HCT116 (cell line): ENCODE measurements at places on chromosomes 5 and 9.
A peak's percentile ranks its signal among the peaks of the same experiment; 100 is the strongest.

DNA sequence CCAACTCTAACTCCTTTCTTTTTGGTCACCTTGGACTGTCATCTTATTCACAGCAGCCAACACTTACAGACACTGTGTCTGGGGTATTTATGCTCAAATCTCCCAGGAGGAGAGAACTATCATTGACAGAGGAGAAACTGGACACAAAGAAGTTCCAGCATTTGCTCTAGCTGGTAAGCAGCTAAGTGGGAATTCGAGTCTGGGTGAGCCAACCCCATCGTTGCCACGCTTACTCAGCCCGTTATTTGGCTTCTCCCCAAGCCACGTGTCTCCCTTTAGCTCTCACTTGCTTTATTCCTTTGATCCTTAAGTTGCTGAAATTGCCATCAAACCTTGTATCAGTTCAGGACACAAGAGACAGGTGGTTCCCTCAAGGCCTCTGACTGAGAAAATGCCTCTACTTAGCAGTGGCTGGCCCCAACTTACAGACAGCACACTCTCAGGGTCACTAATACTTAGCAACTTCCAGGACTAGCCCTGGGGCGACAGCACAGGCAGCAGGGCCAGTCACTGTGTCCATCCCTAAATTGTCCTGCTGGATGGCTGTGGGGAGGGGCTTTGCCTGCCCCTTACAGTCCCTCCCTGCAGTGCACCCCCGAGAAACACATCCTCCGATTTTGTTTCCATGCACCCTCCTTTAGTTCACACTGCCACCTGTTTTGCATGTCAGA, 1.4 kb downstream of the SLC36A2 start:
- no peaks in the 10 kb centered on the region for H3K36me3 ChIP-seq
- no peak overlapping the region for H3K4me3 ChIP-seq
- peaks cover 75% of the 10 kb centered on the region for H3K27me3 ChIP-seq

DNA sequence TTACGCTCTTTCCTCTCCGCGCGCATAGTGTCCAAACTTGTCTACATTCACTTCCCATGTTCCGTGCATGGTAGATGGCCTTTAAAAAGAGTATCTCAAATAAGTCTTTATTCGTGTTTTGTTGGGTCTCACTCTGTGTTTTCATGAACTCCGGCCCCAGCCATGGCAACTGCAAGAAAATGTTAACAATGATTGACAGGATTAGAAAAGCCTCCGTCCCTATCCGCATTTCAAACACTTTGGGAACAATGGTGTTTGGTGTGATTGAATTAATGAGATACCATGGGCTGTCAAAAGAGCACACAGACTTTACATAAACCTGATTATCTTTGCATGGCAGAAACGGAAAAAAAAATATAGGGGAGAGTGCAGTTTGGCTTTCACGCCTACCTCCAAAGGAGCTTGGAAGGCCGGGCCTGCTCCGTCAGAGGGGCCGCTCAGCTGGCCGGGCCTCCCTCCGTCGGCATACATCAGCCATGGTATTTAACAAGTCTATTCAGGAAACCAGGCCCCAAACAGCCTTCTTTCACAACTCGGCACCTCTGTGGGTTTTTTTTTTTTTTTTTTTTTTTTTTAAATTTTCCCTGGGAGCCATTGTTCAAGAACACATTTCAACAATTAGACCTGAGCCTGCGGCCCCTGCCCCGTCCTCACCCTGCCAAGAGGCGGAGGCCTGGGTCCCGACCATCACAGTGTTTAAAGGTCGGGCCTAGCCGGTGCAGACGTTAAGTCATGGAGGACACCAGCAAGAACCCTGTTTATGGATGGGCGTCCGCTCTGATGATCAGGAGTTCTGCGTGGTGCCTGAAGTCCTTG, 323.8 kb upstream of the IRX4 start:
- no peaks in the 10 kb centered on the region for H3K36me3 ChIP-seq
- no peaks in the 10 kb centered on the region for H3K4me1 ChIP-seq
- DNase-seq = no peak
- H3K27ac ChIP-seq = no peak overlapping the region
- H3K27me3 ChIP-seq = peaks cover 4% of the 10 kb centered on the region

- DNase-seq = no peak
- H3K27ac ChIP-seq = no peak overlapping the region
- H3K4me3 ChIP-seq = no peak overlapping the region
- H3K36me3 ChIP-seq = no peaks in the 10 kb centered on the region
Observed at GRCh38 chr9:72864327-72864726, 88.5 kb downstream of the ALDH1A1 start.

GRCh38 chr5:82720213-82721086, 356.7 kb downstream of the TMEM167A start:
- H3K36me3 ChIP-seq = no peaks in the 10 kb centered on the region
- DNase-seq = no peak
- H3K4me1 ChIP-seq = no peaks in the 10 kb centered on the region
- H3K4me3 ChIP-seq = no peak overlapping the region

- H3K36me3 ChIP-seq = peaks cover 38% of the 10 kb centered on the region
- no peak for DNase-seq
- no peak overlapping the region for H3K27ac ChIP-seq
- H3K4me1 ChIP-seq = no peaks in the 10 kb centered on the region
- H3K4me3 ChIP-seq = no peak overlapping the region
- no peaks in the 10 kb centered on the region for H3K27me3 ChIP-seq
Observed at GRCh38 chr5:148414833-148415232, 31.1 kb downstream of the FBXO38 start.

DNA sequence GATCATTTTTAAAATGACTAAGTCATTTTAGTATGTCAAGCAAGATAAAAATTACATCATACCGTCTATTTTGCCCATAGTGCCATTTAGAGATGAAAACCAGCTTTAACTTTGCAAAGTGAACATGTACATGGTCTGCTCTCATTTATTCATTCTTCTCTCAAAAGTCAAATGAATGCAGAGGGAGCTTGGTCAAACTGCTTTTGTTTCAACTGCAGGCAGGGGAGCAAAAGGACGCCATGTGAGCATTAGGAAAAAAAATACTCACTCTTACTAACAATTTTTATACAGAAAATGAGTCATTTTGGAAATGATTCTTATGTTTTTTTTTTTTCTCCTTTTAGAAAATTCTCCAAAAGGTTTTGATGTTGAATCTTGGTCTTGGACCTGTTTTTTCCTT, 15.7 kb downstream of the SCGB3A1 start:
- no peaks in the 10 kb centered on the region for H3K27me3 ChIP-seq
- no peak overlapping the region for H3K4me3 ChIP-seq
- no peak overlapping the region for H3K27ac ChIP-seq
- no peaks in the 10 kb centered on the region for H3K4me1 ChIP-seq
- H3K36me3 ChIP-seq = peaks cover 14% of the 10 kb centered on the region; the same call in 1 of the 2 replicates

DNA sequence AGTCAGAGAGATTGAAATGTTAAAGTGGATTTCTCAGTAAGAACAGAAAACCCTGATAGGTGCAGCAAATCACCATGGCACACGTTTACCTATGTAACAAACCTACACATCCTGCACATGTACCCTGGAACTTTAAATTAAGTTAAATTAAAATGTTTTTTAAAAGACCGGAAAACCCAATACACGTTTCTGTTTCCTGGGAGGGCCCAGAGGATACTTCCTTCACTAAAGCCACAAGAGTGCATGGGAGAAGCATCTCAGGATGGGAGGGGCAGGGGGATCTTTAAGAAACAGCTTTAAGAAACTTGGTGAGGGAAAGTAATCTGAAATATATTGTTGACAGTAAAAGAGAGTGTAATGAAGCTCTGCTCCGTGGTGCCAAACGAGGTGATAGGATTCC, 164.7 kb upstream of the PTGER4 start:
- no peak overlapping the region for H3K4me3 ChIP-seq
- H3K27ac ChIP-seq = no peak overlapping the region
- H3K4me1 ChIP-seq = 0 out of 2 replicates have a peak, but pooled peaks cover 3% of the 10 kb centered on the region
- no peaks in the 10 kb centered on the region for H3K27me3 ChIP-seq
- DNase-seq = no peak

DNA sequence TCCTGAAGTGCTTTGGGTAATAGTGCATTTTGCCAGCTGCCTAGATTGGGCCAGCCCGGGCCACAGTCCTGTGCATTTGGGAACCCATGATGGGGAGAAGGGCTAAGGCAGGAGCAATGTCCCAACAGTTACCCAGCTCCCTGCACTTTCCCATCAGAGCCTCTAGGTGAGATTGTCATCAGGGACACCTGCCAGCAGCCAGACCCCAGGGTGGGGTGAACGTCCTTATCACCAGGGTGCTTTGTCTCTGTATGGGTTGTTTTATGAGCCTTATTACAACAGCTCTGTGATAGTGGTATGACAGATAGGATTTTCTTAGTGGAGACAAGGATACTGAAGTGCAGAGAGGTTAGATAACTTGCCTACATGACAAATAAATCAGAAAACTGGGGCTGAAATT, 365.7 kb downstream of the OSTF1 start:
- no peak for DNase-seq
- H3K27ac ChIP-seq = no peak overlapping the region
- no peak overlapping the region for H3K4me3 ChIP-seq

DNA sequence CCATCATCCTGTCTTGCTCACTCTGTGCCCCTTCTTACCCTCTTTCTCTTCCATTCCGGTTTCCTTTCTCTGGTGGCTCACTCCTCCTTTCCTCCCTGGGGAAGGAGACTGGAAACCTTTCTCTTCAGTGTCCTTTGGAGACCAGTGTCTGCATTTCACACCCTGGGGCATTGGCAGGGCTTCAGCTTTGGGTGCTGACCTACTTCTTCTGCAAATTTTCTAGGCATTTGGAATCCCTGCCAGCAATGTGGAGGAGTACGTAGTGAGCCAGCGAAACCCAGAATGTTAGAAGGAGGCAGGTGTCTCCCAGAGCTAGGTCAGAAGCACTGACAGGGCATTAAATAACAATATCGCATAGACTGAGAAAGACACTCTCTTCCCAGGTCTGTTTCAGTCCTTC, 122.2 kb downstream of the SLC28A3 start:
- H3K27me3 ChIP-seq = no peaks in the 10 kb centered on the region
- no peak overlapping the region for H3K27ac ChIP-seq
- H3K4me1 ChIP-seq = no peaks in the 10 kb centered on the region
- no peaks in the 10 kb centered on the region for H3K36me3 ChIP-seq
- no peak for DNase-seq

- no peak overlapping the region for H3K4me3 ChIP-seq
- no peak for DNase-seq
- no peaks in the 10 kb centered on the region for H3K27me3 ChIP-seq
- no peak overlapping the region for H3K27ac ChIP-seq
- no peaks in the 10 kb centered on the region for H3K36me3 ChIP-seq
Observed at GRCh38 chr9:35028341-35028740, 38.8 kb downstream of the DNAJB5 start.

DNA sequence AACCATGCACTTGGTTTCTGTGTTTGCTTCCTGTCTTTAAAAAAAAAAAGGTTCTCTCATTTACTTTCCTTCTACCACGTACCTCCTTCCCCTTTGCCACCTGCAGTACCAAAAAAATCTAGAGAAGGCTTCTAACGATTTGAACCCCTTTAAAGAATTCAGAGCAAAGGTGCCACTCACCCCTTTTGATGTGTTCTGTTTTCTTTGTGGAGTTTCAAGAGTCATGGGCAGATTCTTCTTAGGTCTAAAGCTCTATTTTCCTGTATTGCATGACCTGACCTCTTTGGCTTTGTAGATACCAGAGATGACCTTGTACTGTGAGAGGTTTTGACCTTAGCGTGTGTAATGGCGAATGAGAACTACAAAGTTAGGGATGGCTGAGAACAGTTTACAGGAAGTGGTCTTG, 29.0 kb downstream of the TXNDC8 start:
- H3K36me3 ChIP-seq = no peaks in the 10 kb centered on the region
- no peaks in the 10 kb centered on the region for H3K27me3 ChIP-seq
- no peaks in the 10 kb centered on the region for H3K4me1 ChIP-seq
- no peak overlapping the region for H3K4me3 ChIP-seq

GRCh38 chr5:3886524-3887451, 291.2 kb downstream of the IRX1 start:
- no peak overlapping the region for H3K4me3 ChIP-seq
- no peaks in the 10 kb centered on the region for H3K27me3 ChIP-seq
- no peak for DNase-seq
- no peaks in the 10 kb centered on the region for H3K36me3 ChIP-seq

DNA sequence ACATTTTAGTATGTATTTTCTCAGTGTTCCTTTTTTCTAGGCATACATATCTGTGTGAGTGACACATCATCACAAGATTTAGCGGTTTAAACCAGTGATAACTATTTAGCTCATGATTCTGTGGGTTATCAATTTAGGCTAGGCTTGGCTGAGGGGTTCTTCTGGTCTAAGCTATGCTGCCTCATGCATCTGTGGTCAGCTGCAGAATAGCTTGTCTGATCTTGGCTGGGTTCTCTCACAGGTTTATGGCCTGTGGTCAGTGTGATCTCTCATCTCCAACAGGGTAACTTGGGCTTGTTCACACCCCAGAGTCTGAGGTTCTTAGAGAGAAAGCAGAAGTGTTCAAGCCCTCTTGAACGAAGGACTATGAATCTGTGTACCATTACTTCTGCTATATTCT, 363.3 kb downstream of the KDM4C start:
- no peak overlapping the region for H3K4me3 ChIP-seq
- no peaks in the 10 kb centered on the region for H3K27me3 ChIP-seq
- no peaks in the 10 kb centered on the region for H3K4me1 ChIP-seq
- H3K27ac ChIP-seq = no peak overlapping the region

GRCh38 chr5:53434541-53434940, 45.9 kb upstream of the FST start:
- no peaks in the 10 kb centered on the region for H3K27me3 ChIP-seq
- no peak overlapping the region for H3K27ac ChIP-seq
- DNase-seq = no peak
- no peaks in the 10 kb centered on the region for H3K36me3 ChIP-seq
- no peak overlapping the region for H3K4me3 ChIP-seq
- H3K4me1 ChIP-seq = no peaks in the 10 kb centered on the region

GRCh38 chr5:102866237-102866600, 111.1 kb downstream of the PAM start:
- peaks cover 9% of the 10 kb centered on the region for H3K36me3 ChIP-seq
- peaks cover 48% of the 10 kb centered on the region for H3K4me1 ChIP-seq
- DNase-seq = no peak
- H3K27ac ChIP-seq = peak overlapping the region; percentile 99

DNA sequence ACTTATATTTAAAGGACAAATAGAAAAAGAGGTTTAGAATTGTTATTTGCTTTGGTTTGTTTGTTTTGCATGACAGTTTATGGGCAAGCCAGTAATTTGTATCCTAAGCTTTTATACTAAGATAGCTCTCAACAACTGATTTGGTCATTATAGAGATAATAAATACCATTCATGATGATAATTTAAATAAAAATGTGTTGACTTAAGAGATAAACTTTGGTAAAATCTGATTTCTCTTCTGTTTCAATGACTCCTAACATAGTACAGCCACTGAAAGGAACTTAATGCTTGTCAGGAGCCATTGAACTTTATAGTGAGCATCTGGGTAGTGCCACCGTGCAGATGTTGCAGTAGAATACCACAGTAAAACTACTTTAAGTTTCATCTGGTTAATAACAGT, 160.7 kb upstream of the ACOT12 start:
- DNase-seq = no peak
- H3K27me3 ChIP-seq = no peaks in the 10 kb centered on the region
- H3K4me1 ChIP-seq = no peaks in the 10 kb centered on the region
- H3K27ac ChIP-seq = no peak overlapping the region
- no peaks in the 10 kb centered on the region for H3K36me3 ChIP-seq
